ENCODE measurements at places on chromosomes 7 and 10.

- H3K36me3 ChIP-seq, result no peaks in the 10 kb centered on the region
- no peak overlapping the region for H3K27ac ChIP-seq
- H3K27me3 ChIP-seq, result no peaks in the 10 kb centered on the region
- H3K4me1 ChIP-seq, result peaks cover 28% of the 10 kb centered on the region
These were observed 64.6 kb upstream of the STEAP1B start for GRCh38 chr7:22564511-22565045.

DNA sequence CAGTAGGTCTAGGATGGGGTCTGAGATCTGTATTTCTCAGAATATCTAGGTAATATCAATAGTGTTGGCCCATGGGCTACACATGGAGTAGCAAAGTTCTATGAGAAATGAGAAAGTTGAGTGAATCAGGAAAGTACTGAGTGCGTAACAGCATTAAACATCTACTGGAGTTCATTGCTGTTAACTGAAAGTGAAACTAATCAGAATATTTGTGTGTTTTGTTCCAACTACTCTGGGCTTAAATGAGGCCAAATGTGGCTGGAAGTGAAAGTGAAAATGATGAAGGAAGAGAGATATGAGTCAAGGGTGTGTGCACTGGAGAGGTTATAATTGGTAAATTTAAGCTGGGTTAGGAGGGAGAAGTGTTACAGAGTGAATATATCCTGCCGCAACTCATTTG lies 46.5 kb downstream of the TMEM106B start:
- peak overlapping the region; percentile 11 for H3K27ac ChIP-seq
- no peaks in the 10 kb centered on the region for H3K36me3 ChIP-seq
- peak; percentile 56 for DNase-seq
- peaks cover 32% of the 10 kb centered on the region for H3K4me1 ChIP-seq

GRCh38 chr7:124679146-124679545 lies 86.4 kb downstream of the GPR37 start:
- no peaks in the 10 kb centered on the region for H3K36me3 ChIP-seq
- H3K4me1 ChIP-seq, result no peaks in the 10 kb centered on the region
- H3K4me3 ChIP-seq, result no peak overlapping the region
- no peak for DNase-seq
- no peaks in the 10 kb centered on the region for H3K27me3 ChIP-seq
- H3K27ac ChIP-seq, result no peak overlapping the region

GRCh38 chr7:149854611-149855360 lies 16.6 kb downstream of the ZNF862 start:
- no peak overlapping the region for H3K27ac ChIP-seq
- peaks cover 42% of the 10 kb centered on the region for H3K4me1 ChIP-seq
- no peak for DNase-seq
- H3K4me3 ChIP-seq, result no peak overlapping the region

GRCh38 chr10:63561341-63561740 lies 40.1 kb downstream of the REEP3 start:
- no peak for DNase-seq
- no peak overlapping the region for H3K27ac ChIP-seq
- peaks cover 6% of the 10 kb centered on the region for H3K4me1 ChIP-seq
- no peak overlapping the region for H3K4me3 ChIP-seq
- H3K36me3 ChIP-seq, result no peaks in the 10 kb centered on the region

GRCh38 chr10:76883596-76883995 lies 754.0 kb downstream of the KCNMA1 start:
- H3K27me3 ChIP-seq, result no peaks in the 10 kb centered on the region
- no peak overlapping the region for H3K4me3 ChIP-seq
- no peaks in the 10 kb centered on the region for H3K36me3 ChIP-seq
- no peak for DNase-seq
- no peaks in the 10 kb centered on the region for H3K4me1 ChIP-seq

DNA sequence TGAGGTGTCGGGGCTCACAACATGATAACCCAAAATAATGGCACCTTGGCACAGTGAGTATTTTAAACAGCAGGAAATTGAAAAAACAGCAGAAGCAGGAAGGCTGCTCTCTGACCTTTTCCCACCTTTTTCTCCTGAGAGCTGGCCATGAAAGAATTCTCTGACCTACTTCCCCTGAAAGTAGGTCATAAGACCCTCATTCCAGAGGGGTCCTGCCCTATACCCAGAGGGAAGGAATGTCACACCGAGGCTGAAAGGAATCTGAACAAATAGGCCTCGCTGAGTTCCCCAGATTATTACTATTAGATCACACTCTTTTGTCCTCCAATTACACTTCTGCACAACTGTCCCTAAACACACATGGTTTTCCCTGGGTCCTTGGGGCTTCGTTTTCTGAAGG lies 18.8 kb downstream of the CPVL start:
- H3K4me3 ChIP-seq, result no peak overlapping the region
- no peak overlapping the region for H3K27ac ChIP-seq
- no peaks in the 10 kb centered on the region for H3K27me3 ChIP-seq
- DNase-seq, result no peak
- no peaks in the 10 kb centered on the region for H3K4me1 ChIP-seq

- DNase-seq, result no peak
- no peak overlapping the region for H3K4me3 ChIP-seq
- no peaks in the 10 kb centered on the region for H3K36me3 ChIP-seq
These were observed 22.5 kb downstream of the KMT2E start for GRCh38 chr7:105036217-105037168.

- no peak for DNase-seq
- no peak overlapping the region for H3K4me3 ChIP-seq
- no peaks in the 10 kb centered on the region for H3K27me3 ChIP-seq
- no peaks in the 10 kb centered on the region for H3K36me3 ChIP-seq
- H3K4me1 ChIP-seq, result peaks cover 5% of the 10 kb centered on the region
These were observed 59.1 kb upstream of the NKX6-2 start for GRCh38 chr10:132845041-132845551.

DNA sequence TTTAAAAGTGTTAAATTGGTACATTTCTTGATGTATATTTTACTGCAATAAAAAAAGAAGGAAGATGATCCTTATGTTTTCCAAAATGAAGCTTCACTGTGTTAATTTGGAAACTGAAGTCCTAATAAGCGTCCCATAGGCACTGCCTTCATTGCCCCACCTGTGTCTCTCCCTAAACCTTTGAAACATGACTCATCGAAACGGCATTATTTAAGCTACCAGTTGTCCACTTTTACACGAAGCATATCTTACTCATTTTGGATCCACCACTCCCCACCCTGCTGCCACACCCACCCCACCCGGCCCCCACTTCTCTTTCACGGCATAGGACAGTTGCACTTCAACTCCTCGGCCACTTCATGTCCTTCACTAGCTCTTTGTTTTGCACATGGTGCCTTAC lies 85.5 kb downstream of the KIAA1549 start:
- peaks cover 10% of the 10 kb centered on the region for H3K27me3 ChIP-seq
- DNase-seq, result no peak
- no peaks in the 10 kb centered on the region for H3K36me3 ChIP-seq
- H3K4me1 ChIP-seq, result no peaks in the 10 kb centered on the region
- H3K4me3 ChIP-seq, result no peak overlapping the region

DNA sequence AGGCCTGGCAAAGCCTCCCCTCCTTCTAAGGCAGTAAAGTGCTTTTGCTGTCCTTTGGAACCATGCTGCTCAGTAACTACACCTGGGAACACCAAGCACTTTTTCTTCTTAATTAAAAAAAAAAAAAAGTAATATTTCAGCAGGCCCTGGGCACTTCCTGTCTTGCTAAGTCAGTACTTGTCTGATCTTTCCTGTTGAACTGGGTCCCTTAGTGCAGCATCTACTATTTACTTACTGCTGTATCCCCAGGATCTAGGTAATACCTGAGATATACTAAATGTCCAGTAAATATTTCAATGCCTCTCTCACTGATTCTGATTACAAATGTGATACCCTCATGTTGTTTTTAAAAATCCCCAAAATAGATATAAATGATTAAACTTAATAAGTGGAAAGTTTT lies 77.4 kb downstream of the PPP1R3C start:
- H3K36me3 ChIP-seq, result no peaks in the 10 kb centered on the region
- no peak overlapping the region for H3K4me3 ChIP-seq
- H3K4me1 ChIP-seq, result no peaks in the 10 kb centered on the region
- no peak overlapping the region for H3K27ac ChIP-seq
- H3K27me3 ChIP-seq, result no peaks in the 10 kb centered on the region

GRCh38 chr7:98049034-98049433 lies 57.6 kb upstream of the LMTK2 start:
- no peak overlapping the region for H3K4me3 ChIP-seq
- no peaks in the 10 kb centered on the region for H3K27me3 ChIP-seq
- no peak overlapping the region for H3K27ac ChIP-seq
- no peaks in the 10 kb centered on the region for H3K36me3 ChIP-seq
- no peaks in the 10 kb centered on the region for H3K4me1 ChIP-seq

DNA sequence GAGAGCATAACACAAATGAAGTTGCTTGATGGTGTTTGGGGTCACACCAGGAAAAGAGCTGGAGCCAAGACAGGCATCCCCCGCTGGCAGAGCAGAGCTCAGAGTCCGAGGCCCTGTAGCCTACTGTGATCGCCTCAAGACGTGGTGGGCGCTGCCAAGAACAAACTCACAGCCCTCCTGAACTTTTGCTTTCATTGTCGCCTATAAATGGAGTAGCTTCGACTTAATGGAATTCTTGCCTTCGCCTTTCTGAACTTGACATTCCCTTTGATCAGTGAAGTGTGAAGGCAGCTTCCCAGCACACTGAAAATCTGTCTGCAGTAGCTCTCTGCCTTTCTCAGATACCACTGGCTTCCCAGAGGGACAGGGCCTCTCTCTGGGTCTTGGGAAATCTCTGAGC lies 21.3 kb downstream of the CPXM2 start:
- H3K4me1 ChIP-seq, result no peaks in the 10 kb centered on the region
- H3K27me3 ChIP-seq, result no peaks in the 10 kb centered on the region
- H3K4me3 ChIP-seq, result no peak overlapping the region
- no peaks in the 10 kb centered on the region for H3K36me3 ChIP-seq
- no peak for DNase-seq
- no peak overlapping the region for H3K27ac ChIP-seq

DNA sequence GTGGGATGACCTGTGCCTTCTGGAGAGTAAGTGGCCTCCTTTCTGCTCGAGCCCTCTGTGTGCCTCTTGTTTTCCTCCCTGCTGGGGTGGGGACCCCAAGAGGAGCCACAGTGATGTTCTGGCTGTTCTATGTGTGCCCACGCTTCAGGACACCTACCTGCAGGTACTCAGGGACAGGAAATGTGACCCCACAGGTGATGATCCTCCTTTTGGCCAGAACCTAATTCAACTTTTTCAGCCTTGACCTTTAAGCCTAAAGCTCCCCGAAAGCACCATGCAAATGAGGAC lies 70.3 kb downstream of the VWA2 start:
- DNase-seq, result no peak
- no peak overlapping the region for H3K27ac ChIP-seq
- no peaks in the 10 kb centered on the region for H3K36me3 ChIP-seq
- H3K4me1 ChIP-seq, result no peaks in the 10 kb centered on the region

GRCh38 chr7:12765431-12766100 lies 78.1 kb downstream of the ARL4A start:
- no peak overlapping the region for H3K4me3 ChIP-seq
- H3K27ac ChIP-seq, result no peak overlapping the region
- H3K27me3 ChIP-seq, result no peaks in the 10 kb centered on the region
- H3K4me1 ChIP-seq, result no peaks in the 10 kb centered on the region
- H3K36me3 ChIP-seq, result no peaks in the 10 kb centered on the region
- DNase-seq, result no peak

- no peaks in the 10 kb centered on the region for H3K4me1 ChIP-seq
- no peak overlapping the region for H3K4me3 ChIP-seq
- no peaks in the 10 kb centered on the region for H3K36me3 ChIP-seq
- no peak overlapping the region for H3K27ac ChIP-seq
These were observed 95.0 kb downstream of the DYNC1I1 start for GRCh38 chr7:95867309-95867708.

DNA sequence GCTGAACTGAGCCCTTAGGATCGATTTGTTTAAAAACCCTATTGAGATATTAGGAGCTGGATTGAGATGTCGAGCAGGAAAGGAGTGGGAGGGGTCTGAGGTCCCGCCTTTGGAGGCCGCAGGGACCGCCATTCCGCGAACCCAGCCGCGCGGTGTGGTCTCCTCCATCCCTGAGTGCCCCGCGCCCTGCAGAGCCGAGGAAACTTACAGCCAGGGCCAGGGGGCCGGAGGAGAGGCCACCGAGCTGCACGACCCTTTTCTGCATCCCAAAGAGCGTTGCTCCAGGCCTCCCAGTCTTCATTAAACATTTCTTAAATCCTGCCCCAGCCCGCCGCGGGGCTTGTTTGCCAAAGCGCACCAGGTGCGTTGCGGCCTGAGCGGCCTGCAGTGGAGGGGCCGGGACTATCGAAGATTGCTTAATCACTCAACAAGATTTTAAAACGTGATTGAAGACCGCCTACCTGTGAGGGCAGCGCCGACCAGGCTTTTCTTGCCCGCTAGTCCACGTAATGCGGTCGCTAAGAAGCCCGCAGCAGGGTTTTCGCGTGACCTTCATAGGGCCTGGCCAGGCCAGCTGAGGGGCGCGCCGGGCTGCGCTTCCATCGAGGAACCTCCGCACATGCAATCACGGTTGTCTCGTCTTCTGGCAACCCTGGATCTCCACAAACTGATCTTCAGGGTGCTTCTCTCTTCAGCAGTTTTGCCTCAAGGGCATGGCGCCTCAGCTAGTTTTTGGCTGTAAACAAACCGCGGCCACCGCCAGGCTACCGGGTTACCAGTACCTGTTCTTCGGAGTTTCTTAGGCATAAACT lies 2.0 kb upstream of the CTBP2 start:
- H3K4me1 ChIP-seq, result peaks cover 5% of the 10 kb centered on the region
- H3K27me3 ChIP-seq, result no peaks in the 10 kb centered on the region
- H3K27ac ChIP-seq, result no peak overlapping the region
- DNase-seq, result no peak

GRCh38 chr10:94591461-94592205 lies 46.0 kb downstream of the HELLS start:
- H3K27me3 ChIP-seq, result no peaks in the 10 kb centered on the region
- no peak overlapping the region for H3K27ac ChIP-seq
- H3K4me3 ChIP-seq, result no peak overlapping the region
- DNase-seq, result no peak
- H3K4me1 ChIP-seq, result no peaks in the 10 kb centered on the region
- no peaks in the 10 kb centered on the region for H3K36me3 ChIP-seq

- no peak overlapping the region for H3K27ac ChIP-seq
- no peak overlapping the region for H3K4me3 ChIP-seq
- H3K27me3 ChIP-seq, result no peaks in the 10 kb centered on the region
- DNase-seq, result no peak
These were observed 47.2 kb upstream of the RHEB start for GRCh38 chr7:151566897-151567320.

GRCh38 chr7:106678795-106679152 lies 17.8 kb upstream of the CCDC71L start:
- no peak for DNase-seq
- no peaks in the 10 kb centered on the region for H3K4me1 ChIP-seq
- peak overlapping the region; percentile 75 for H3K27ac ChIP-seq

GRCh38 chr10:110672580-110672919 lies 28.4 kb downstream of the RBM20 start:
- peak overlapping the region; percentile 66 for H3K4me3 ChIP-seq
- H3K4me1 ChIP-seq, result no peaks in the 10 kb centered on the region
- H3K36me3 ChIP-seq, result no peaks in the 10 kb centered on the region

GRCh38 chr10:79256264-79256806 lies 90.9 kb upstream of the PPIF start:
- H3K27me3 ChIP-seq, result no peaks in the 10 kb centered on the region
- no peaks in the 10 kb centered on the region for H3K4me1 ChIP-seq
- H3K36me3 ChIP-seq, result no peaks in the 10 kb centered on the region
- no peak overlapping the region for H3K27ac ChIP-seq

GRCh38 chr7:150356265-150356897 lies 12.2 kb upstream of the REPIN1 start:
- no peaks in the 10 kb centered on the region for H3K36me3 ChIP-seq
- H3K27ac ChIP-seq, result no peak overlapping the region
- no peaks in the 10 kb centered on the region for H3K27me3 ChIP-seq
- H3K4me1 ChIP-seq, result peaks cover 27% of the 10 kb centered on the region
- H3K4me3 ChIP-seq, result no peak overlapping the region

Measured in CD8-positive, alpha-beta memory T cell (primary cell).